ENCODE measurements at places on chromosomes 1 and 21.

- DNase-seq: no peak
Measured at GRCh38 chr1:38045401-38046332, 926 bp downstream of the POU3F1 start.

GRCh38 chr1:61797045-61797755 is 54.9 kb downstream of the PATJ start:
- no peak for DNase-seq

GRCh38 chr1:85943526-85943925 is 213.0 kb downstream of the COL24A1 start:
- no peak for DNase-seq

DNA sequence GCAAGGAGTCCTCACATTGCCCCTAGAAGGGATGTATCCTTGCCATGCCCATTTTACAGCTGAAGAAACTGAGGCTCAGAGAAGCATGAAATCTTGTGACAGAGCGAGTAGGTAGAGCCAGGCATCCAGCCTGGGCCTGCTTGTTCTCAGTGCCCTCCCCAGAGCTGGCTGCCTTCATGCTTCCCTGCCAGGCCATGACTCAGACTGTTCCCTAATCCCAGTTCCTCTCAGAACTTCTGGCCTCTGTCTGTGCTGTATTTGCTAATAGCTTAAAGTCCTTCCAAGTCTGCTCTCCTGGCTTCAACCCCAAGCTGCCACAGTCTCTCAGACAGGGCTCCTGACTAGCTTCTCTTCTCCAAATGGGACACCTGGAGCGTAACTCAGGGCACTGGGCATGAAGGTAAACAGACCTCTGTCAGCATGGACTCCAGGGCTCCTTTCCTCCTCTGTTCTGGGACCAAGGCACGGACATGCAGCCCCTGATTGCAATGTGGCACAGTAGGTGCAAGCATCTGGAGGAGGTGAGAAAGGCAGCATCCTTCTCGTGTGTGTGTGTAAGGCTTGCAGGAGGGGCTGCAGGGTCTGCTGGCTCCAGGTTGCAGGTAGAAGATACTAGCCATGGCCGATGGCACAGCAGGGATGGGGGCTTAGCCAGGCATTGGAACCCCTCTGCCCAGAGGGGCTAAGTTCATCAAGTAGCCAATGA is 122.7 kb downstream of the HMGB4 start:
- peak; percentile 9 for DNase-seq

DNA sequence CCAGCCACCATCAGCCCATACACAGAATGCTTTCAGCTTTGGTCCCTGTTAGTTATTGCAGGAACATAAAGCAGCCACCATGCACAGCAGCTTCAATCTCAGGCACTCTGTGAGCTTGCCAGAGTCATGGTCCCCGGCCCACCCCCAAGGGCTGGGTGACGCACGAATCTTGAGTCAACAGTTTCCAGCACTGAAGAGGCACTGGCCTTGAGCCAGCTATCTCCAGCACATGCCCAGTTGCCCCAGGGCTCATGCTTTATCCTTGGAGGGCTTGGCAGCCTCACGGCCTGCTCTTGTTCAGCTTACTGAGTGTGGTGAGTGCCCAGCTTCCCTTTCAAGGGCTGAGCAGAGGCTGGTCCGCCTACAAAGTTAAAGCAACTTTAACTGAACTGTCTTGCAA is 200.7 kb upstream of the RAB4A start:
- peak; percentile 29 for DNase-seq

- peak; percentile 90 for DNase-seq
Measured at GRCh38 chr1:85838238-85838637, 130.0 kb upstream of the ZNHIT6 start.

GRCh38 chr1:53342735-53343470 is 15.0 kb upstream of the LRP8 start:
- no peak for DNase-seq

- DNase-seq: no peak
Measured at GRCh38 chr1:151606384-151606783, 5.5 kb upstream of the SNX27 start.

- no peak for DNase-seq
Measured at GRCh38 chr1:156865865-156866248, 5.2 kb downstream of the NTRK1 start.

DNA sequence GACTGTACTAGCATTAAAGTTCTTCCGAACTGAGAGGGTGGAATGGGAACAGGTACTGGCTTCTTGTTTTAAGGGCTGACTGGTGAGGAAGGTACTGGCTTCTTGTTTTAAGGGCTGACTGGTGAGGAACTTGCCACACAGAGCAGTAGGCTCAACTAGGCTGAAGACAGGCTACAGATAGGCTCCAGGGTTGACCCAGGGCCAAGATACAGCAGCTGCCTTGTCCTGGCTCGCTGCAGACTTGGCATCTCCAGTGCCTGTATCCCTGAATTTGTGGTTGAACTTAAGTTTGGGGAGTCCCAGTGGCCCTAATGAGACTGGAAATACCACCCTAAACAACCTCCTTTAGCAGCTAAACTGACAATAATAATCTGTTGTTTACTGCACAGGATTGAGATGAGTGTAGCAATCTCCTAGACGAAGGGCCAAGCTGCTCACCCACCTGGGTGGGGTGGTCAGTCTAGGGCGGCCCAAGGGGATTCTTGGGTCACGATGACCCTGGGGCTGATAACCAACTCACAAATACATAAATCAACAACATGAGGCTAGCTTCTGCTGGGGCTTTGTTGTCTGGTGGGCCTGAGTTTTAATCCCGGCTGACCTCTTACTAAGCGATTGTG is 227.1 kb downstream of the DISC1 start:
- DNase-seq: no peak

GRCh38 chr1:209659909-209660308 is 7.7 kb upstream of the LAMB3 start:
- DNase-seq: peak; percentile 85
